AML-193 (cell line): ENCODE measurements at places on chromosomes 11 and 22.

GRCh38 chr11:84021291-84021690 is 735.1 kb upstream of the CCDC90B start:
- DNase-seq, result no peak

DNA sequence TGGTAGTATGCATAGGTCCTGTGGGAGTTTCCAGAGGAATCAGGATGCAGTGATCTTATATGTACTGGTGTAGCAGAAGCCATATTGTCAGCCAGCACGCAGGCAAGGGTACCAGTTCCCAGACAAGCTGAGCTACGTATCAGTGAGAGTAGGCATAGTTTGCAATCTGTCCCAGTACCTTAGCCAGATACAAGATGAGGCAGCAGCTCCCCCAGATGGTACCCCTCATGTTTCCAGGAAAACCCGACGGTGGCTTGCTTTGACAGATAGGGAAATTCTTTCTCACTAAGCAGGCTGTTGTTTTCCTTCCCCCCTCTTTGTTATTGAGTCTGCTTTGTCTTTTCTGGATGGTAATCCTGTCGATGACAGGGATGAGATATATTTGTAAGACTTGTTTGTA is 109.7 kb upstream of the RRM1 start:
- DNase-seq, result no peak

DNA sequence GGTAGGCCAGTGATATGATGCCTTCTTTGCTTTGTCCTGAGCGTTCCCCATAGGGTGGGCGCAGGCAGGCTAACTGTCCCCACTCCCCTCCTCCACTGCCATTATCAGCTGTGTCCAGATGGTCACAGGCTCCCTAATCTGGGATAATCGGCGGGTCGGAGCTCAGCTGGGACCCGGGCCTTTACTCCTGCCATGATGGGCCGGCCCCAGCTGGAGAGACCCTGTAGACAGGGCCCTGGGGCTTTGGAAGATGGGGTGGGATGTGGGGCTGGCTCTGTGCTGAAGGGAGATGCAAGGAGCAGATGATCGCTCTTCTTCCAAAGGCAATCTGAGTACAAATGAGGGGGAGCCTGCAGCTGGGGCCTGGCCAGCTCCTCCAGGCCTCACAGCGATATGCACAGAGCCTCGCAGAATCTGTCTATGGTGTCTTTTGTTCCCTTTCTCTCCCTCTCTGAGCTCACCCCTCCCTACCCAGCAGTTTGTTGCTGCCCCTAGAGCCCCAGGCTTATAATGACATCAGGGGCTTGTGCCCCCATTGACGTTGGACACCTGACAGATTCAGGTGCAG is 11.9 kb downstream of the KLHL35 start:
- no peak for DNase-seq

DNA sequence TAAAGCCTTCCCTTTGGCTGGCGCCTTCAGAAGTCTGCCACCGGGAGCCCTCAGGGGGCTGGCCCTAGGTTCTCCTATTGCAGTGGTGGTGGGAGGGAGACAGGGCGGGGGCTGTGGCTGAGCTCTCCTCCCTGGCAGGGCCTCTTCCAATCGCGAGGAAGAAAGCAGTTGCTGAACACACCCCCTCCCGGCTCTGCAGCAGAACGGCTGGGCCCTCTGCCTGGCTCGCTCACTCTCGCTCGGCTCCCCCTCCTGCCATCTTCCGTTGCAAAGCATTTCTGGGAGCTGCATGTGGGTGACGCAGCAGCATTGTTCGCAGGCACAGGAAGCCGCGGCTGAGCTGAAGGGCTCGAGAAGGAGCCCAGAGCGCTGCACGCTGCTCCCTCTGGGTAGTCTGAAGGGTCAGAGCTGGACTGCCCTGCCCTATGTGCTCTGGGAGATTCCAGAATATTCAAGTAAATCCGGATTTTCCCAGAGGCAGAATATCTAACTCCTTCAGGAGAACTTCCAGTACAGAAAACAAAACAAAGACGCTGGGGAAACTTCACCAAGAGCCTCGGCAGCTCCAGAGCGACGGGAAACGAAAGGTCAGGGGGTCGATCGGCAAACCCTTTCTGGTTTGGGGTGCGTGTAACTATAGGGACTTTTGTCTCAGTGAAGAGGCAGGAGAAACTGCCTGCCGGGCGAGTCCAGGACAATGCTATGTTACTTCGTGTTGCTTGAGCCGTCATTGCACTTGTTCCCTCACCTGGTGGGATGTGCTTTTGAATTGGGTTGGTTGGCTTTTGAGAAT is 26.3 kb upstream of the GRK2 start:
- DNase-seq, result peak; percentile 99

- DNase-seq, result no peak
Measured at GRCh38 chr11:13567551-13567950, 71.8 kb upstream of the PTH start.
